ENCODE measurements at places on chromosomes 2 and 18. TPM values are rescaled to one million over a fixed set of nuclear protein-coding genes. Genes with fewer than 3 reads are reported as not detected.
A peak's percentile ranks its signal among the peaks of the same experiment; 100 is the strongest.

DNA sequence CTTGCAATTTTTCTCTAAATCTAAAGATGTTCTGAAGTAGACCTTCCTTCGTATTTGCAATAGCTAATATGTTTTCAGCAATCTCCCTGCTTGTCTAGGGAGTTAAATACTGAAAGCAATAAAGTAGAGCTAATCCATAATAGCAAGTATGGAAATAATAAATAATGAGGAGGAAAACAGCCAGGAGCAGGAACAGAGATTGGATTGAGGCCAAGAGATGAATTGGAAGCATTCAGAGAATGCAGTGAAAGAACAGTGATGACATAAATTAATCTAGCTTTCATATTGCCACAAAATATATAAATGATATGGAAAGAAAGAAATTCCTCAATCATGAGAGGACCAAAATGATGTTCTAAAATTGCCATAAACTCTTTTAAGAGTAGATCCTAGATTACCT, 679.7 kb downstream of the METTL4 start:
- H3K27ac ChIP-seq: no peak overlapping the region
- no peaks in the 10 kb centered on the region for H3K36me3 ChIP-seq
- H3K4me3 ChIP-seq: no peak overlapping the region
- H3K27me3 ChIP-seq: no peaks in the 10 kb centered on the region

GRCh38 chr2:179842498-179843153, 18.8 kb downstream of the ZNF385B start:
- no peaks in the 10 kb centered on the region for H3K4me1 ChIP-seq
- H3K27me3 ChIP-seq: no peaks in the 10 kb centered on the region
- no peak overlapping the region for H3K27ac ChIP-seq

Gene ECEL1
- 2.1 TPM for total RNA-seq

GRCh38 chr2:54030806-54031205, 60.0 kb upstream of the PSME4 start:
- DNase-seq: no peak
- H3K4me1 ChIP-seq: no peaks in the 10 kb centered on the region
- H3K27ac ChIP-seq: no peak overlapping the region
- H3K4me3 ChIP-seq: no peak overlapping the region

DNA sequence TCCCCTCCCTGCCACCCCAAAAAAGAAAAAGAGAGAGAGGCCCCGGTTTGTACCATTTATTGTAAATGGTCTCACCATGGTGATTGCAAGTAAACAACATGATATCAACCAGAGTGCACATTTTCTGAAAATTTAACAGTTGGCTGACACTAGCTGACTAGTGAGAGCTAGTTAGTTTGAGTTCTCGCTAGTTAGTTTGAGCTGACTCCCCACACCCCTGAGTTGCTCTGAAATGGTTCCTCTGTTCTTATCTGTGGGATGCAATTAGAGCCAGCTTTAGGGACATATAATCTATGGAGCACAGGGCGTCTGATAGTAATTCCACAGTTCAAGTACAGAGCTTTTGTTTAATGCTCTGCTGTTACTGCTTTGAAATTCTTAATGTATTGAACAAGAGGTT, 13.1 kb downstream of the CASP10 start:
- H3K27me3 ChIP-seq: no peaks in the 10 kb centered on the region
- DNase-seq: no peak
- H3K36me3 ChIP-seq: no peaks in the 10 kb centered on the region
- no peak overlapping the region for H3K4me3 ChIP-seq
- H3K4me1 ChIP-seq: peaks cover 3% of the 10 kb centered on the region

Gene KRTCAP3
- total RNA-seq: 2.4 TPM

DNA sequence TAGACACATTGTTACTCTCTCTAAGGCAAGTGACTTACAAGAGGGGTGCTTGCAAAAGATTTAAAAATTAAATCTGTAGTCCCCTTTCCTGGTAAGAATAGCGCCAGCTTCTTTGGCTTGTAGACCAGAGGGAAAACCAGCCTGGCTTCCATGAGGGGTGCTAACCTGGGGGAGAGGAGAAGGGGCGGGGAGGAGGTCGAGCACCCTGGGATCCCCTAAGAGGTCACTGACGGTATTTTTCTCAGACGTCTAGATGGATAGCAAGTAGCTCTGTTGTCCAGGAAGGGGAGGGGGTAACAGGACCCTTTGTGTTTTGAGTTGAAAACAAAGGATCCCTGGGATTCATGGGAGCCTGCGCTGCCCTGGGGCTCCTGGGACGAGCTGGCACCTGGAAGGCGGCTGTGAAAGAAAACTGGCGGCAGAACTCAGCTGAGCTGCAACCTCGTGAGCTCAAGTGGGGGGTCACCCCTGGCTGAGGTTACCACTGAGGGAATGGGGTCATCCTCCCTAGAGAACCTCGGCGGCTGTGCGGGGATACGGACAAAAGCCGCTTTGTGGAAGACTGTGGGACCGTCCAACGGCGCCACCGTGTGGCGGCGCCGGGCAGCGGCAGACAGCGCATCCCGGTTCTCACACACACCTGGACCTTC, 37.8 kb upstream of the MRPL19 start:
- H3K4me1 ChIP-seq: no peaks in the 10 kb centered on the region
- no peak overlapping the region for H3K27ac ChIP-seq
- H3K4me3 ChIP-seq: no peak overlapping the region

DNA sequence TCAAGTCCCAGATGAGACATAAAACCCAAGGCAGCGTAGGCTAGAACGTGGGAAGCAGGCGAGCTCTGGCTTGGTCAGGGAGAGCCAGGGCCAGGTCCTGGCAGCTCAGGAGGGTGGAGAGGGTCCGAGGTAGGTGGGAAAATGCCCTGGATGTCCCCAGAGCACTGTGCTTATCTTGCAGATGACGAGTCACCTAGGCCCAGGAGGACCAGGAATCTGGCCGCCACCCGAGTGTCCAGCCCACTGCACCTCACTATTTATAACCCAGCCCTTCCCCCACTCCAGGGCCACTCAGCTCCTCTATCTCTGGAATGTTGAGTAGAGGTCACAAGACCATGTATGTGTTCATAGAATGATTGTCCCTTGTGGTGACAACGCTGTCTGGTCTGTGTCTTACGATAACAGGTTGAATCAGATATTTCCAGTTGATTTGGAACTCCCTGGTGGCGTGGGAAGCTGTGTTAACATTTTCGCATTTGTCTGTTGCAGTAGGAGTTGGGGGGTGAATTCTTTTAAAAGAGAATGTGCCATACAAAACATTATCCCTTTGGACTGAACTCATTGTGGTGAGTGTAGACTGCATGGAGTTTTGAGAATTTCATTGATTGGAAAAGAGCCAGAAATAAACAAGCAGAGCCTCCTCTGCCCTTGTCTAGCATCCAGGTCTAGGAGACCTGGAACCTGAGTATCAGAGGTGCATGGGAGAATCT, 47.5 kb downstream of the EMILIN2 start:
- no peaks in the 10 kb centered on the region for H3K27me3 ChIP-seq
- H3K4me3 ChIP-seq: no peak overlapping the region
- no peak for DNase-seq
- no peaks in the 10 kb centered on the region for H3K36me3 ChIP-seq
- no peaks in the 10 kb centered on the region for H3K4me1 ChIP-seq
- H3K27ac ChIP-seq: no peak overlapping the region

- no peak for DNase-seq
- H3K27ac ChIP-seq: peak overlapping the region; percentile 83
- H3K27me3 ChIP-seq: no peaks in the 10 kb centered on the region
- H3K36me3 ChIP-seq: peaks cover 1% of the 10 kb centered on the region
- peaks cover 9% of the 10 kb centered on the region for H3K4me1 ChIP-seq
Measured at GRCh38 chr2:191386938-191387536, 141.8 kb downstream of the MYO1B start.

- DNase-seq: no peak
- H3K4me3 ChIP-seq: no peak overlapping the region
- no peaks in the 10 kb centered on the region for H3K4me1 ChIP-seq
- no peaks in the 10 kb centered on the region for H3K36me3 ChIP-seq
- no peak overlapping the region for H3K27ac ChIP-seq
Measured at GRCh38 chr2:161484061-161484460, 68.0 kb downstream of the TBR1 start.

- H3K27ac ChIP-seq: no peak overlapping the region
- no peaks in the 10 kb centered on the region for H3K4me1 ChIP-seq
- H3K27me3 ChIP-seq: no peaks in the 10 kb centered on the region
- no peaks in the 10 kb centered on the region for H3K36me3 ChIP-seq
- no peak overlapping the region for H3K4me3 ChIP-seq
Measured at GRCh38 chr2:241061275-241061674, 40.8 kb downstream of the MTERF4 start.

DNA sequence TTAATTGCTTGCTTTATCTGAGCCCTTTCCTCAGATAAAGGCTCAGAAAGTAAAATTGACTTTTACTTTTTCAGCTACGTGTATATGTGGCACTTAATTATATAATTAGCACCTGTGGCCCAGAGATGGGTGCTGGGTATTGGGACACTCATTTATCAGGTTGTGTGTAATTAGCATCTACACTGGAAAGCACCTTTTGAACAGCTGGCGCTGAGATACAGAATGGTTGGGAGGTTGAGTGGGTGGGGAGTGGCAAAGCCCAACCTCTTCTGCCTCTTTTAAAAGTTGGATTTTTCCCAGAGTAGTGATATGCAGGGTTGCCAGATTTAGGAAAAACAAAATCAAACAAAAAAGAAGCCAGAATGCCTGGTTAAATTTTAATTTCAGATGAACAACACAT, 23.9 kb downstream of the SPTBN1 start:
- no peak overlapping the region for H3K4me3 ChIP-seq
- H3K36me3 ChIP-seq: no peaks in the 10 kb centered on the region
- DNase-seq: no peak
- no peaks in the 10 kb centered on the region for H3K27me3 ChIP-seq

Gene SIX3
- total RNA-seq: not detected

Gene CACNB4
- total RNA-seq: 14.3 TPM

DNA sequence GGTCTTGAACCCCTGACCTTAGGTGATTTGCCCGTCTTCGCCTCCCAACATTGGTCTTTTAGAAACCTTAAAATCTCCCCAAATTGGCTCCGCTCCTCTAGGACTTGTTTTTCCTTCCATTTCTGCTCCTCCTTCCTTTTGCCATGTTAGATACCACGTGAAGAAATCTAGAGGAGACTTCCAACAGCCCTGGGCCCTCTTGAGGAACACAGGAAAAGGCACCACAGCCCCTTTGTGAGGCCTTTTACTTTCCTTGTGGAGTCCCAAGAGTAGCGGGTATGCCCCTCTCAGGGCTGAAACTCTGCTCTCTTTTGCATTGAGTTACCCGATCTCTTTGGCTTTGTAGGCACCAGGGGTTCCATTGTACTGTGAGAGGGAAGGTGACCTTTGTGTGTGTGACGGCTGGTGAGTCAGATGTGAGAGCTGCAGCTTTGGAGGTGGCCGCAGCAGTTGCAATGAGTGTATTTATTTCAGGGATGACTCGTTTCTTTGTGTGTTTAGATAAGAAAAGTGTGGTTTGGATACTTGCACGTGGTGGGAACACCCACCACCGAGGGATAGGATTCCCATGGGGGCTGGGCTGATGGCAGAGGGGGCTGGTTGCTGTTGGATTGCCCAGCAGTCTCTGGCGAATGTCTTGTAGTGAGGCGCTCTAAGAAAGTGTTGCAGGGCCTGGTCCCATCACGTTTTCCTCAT, 218.4 kb upstream of the HS6ST1 start:
- no peak overlapping the region for H3K27ac ChIP-seq
- no peak for DNase-seq
- no peak overlapping the region for H3K4me3 ChIP-seq

DNA sequence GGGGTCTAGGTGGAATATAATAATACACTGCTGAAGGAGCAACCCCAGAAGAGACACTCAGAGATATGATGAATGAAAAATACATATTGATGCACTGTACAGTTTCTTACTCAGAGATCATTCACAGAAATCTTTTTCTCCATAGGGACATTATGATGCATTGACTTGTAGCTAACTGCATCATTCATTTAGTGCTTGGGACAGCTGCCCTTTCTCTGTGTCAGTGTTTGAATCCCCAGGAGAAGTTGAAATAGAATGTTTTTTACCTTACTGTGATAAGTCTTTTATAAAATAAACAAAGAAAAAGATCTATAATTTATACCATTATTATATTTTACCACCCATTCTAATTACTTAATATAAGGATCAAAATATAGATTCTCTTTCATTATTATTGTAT, 91.7 kb upstream of the DSEL start:
- H3K4me3 ChIP-seq: no peak overlapping the region
- H3K27me3 ChIP-seq: no peaks in the 10 kb centered on the region
- H3K4me1 ChIP-seq: no peaks in the 10 kb centered on the region

Gene MBD1
- 62.1 TPM for total RNA-seq

DNA sequence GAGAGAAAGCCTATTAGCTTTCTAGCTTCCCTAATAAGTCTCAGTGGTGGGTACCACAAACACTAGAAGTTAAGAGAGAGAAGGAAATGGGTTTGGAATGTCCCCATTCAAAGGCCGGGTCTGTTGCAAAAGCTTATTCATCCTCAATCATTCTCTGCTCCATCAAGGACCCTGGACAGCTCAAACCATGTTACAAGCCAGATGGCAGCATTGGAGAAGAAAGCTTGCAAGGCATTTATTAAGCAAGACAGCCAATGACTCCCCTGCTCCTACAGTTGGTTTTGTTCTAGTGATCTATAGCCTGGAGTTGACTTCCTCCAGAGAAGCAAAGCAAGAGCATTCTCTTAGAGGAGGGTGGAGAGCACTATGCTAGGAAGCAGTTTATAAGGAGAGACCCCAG, 86.9 kb upstream of the LMAN1 start:
- no peaks in the 10 kb centered on the region for H3K36me3 ChIP-seq
- H3K4me1 ChIP-seq: no peaks in the 10 kb centered on the region
- DNase-seq: no peak
- no peak overlapping the region for H3K4me3 ChIP-seq

Gene ABCG8
- not detected for total RNA-seq

Gene MROH2A
- not detected for total RNA-seq

- no peak overlapping the region for H3K27ac ChIP-seq
- no peak overlapping the region for H3K4me3 ChIP-seq
- H3K27me3 ChIP-seq: no peaks in the 10 kb centered on the region
- DNase-seq: no peak
- H3K36me3 ChIP-seq: peaks cover 6% of the 10 kb centered on the region
Measured at GRCh38 chr2:69375494-69376353, 11.3 kb downstream of the GFPT1 start.

Gene DYNC1I2
- total RNA-seq: 103 TPM

Gene KLHL41
- total RNA-seq: 0.87 TPM

DNA sequence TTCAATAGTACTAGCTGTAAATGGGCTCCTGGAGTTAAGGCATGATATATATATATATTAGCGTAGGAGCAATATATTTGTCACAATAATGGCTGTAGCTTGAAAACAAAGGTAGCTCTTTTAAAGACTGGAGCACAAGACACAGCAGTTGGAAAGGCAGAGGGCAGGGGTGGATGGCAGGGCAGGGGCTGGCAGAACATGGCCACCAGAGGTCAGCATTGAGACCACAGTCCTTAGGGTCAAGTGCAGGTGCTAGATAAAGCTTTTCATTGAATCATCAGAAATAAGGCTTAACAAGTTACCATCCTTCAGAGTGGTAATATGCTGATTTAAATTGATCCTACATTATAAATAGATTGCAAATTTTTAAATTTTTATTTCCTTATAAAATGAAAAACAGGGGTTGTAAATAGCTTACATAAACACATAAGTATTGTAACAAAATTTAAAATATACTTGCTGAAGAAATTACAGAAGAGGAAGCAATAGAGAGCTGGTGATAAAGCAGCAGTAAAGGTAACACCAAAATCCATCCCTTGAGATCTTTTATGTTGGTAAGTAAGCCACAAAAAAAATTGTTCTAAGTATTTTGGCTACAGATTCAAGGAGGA, 161.2 kb upstream of the PIEZO2 start:
- DNase-seq: no peak
- H3K4me1 ChIP-seq: no peaks in the 10 kb centered on the region
- no peak overlapping the region for H3K4me3 ChIP-seq
- no peaks in the 10 kb centered on the region for H3K36me3 ChIP-seq
- no peak overlapping the region for H3K27ac ChIP-seq

GRCh38 chr2:176419591-176420071, 150.4 kb downstream of the MTX2 start:
- H3K36me3 ChIP-seq: no peaks in the 10 kb centered on the region
- H3K4me1 ChIP-seq: peaks cover 2% of the 10 kb centered on the region
